H1 (cell line): ENCODE measurements at places on chromosomes 6 and 20. TPM values are rescaled to one million over a fixed set of nuclear protein-coding genes. Genes with fewer than 3 reads are reported as not detected.

GRCh38 chr6:46079061-46079460, 50.7 kb upstream of the ENPP4 start:
- DNase-seq: no peak

- no peak for DNase-seq
Observed at GRCh38 chr20:61169874-61170273, 82.2 kb upstream of the CDH4 start.

GRCh38 chr20:1711826-1712601, 54.4 kb upstream of the SIRPG start:
- DNase-seq: no peak

DNA sequence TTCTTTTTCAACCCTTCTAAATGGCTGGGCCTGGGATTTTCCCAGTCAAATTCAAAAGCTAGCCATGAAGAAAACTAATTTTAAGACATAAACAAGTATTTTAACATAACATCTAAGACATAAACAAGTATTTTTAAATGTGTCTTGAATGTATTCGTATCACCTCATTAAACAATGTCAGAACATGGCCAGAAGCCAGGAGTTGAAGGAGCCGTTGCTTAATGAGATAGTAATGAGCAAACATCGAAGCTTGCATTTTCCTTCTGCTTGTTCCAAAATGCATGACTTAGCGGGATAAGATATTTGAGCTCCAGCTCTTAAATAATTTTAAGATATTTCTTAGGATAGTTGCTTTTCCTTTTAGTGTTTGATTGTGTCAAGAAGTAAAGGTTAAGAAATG, 4.2 kb upstream of the RNF182 start:
- DNase-seq: no peak

- no peak for DNase-seq
Observed at GRCh38 chr6:165231581-165232561, 77.5 kb downstream of the C6orf118 start.

DNA sequence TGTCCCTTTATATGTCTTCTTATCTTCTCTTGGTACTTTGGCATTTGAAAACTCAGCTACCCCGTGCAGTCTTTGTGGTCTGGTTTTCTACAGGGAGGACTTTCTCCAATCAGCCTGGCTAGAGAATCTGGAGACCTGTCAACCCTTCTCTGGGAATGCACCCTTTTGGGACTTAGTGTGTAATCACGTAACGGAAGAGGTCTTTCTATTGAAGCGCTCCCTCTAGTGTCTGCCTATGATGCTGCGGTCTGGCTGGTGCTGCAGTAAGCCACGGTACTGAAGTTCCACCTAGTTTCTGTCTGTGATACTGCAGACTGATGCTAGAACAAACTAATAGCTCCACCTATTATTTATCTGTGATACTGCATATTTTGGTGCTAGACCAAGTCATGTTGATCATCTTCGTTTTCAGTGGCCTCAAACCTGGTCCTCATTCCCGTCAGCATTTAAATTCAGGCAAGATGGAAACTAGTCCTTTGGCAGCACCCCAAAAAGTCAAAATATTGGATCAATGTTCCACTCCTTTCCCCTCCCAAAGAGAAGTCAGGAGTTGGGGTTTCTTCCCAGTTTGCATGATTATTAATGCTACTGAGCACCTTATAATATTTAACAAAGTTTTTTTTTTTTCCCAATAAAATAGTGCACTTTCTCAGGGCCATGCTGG, 12.5 kb upstream of the SIRPB2 start:
- peak; percentile 82 for DNase-seq

GRCh38 chr6:80457439-80457933, 351.0 kb downstream of the BCKDHB start:
- no peak for DNase-seq

- no peak for DNase-seq
Observed at GRCh38 chr6:149268768-149269167, 48.7 kb upstream of the TAB2 start.

DNA sequence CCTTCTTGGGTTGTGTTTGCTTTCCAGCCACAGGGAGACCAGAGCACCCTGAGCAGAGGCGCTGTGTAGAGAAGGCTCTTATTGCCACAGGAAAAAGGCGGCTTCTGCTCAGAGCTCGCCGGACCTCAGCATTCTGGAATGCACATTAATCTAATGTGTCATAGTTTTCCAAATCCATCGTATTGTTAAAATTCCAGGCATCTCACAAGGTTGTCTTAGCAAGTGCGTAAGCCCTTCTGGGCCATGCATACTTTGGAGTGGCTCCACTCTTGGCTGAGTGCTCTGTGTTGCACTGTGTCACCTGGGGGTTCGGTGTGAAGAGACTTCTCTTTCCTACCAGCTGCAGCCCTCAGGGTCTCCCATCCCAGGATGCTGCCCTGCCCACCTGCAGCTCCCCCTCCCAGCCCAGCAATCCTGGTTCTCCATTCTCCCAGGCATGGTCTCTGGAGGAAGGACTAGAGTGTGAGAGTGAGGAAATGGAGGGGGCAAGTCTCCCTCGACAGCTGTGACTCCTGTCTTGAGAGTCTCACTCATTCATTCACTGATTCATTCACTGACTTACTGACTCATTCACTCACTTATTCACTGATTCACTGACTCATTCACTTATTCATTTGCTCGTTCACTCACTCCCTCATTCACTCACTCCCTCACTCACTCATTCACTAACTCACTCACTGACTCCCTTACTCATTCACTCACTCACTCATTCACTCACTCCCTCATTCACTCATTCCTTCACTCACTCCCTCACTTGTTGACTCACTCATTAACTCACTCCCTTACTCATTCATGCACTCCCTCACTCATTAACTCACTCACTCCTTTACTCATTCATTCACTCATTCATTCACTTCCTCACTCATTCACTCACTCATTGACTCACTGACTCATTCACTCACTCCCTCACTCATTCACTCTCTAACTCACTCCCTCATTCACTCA, 83.7 kb upstream of the MPC1 start:
- no peak for DNase-seq

GRCh38 chr20:12531626-12532025, 477.1 kb upstream of the SPTLC3 start:
- DNase-seq: no peak

- DNase-seq: no peak
Observed at GRCh38 chr6:166760288-166760687, 133.2 kb upstream of the RPS6KA2 start.

DNA sequence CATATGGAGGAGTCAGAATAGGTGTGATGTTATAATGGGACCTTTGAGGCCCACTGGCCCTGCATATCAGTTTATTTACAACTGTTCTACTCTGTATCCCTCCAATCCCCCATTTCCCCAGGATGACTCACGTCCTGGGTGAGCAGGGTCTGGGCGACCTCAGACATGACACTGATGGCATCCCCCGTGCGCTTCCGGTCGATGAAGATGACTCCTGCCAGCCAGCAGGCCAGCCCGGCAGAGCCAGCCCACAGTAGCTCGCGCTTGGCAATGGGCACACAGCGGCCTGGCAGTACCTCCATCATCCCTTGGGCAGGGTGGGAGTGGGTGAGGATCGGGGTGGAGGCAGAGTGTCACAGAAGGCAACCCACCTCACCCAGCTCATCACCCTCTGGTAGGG, 5.6 kb downstream of the AGPAT1 start:
- DNase-seq: no peak

- DNase-seq: no peak
Observed at GRCh38 chr6:108174371-108175175, 8.8 kb downstream of the NR2E1 start.

DNA sequence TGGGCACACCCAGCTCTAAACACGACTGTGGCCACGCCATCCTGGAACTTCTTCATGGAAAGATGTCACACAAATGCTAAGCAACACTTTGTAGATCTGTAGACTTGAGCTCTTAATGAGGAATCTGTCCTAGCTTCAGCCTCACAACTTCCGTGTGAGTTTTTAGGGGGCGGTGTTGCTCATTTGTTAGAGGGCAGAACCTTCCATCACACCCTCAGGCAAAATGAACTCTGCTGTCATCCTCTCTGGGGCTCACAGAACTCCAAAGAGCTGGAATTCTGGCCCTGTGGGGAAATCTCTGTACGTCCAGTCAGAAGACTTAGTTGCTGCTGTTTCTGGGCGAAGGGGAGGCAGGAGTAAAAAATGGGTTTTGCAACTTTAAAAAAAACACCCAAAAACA, 49.8 kb downstream of the NRN1 start:
- no peak for DNase-seq

The RBM12 gene
- 175 and 187 TPM in 2 replicates for total RNA-seq

The RGL2 gene
- total RNA-seq: 58.1 and 63.2 TPM in 2 replicates

The PNLDC1 gene
- total RNA-seq: 0.34 and 0.44 TPM in 2 replicates
